Dermis blood vessel endothelial cell (primary cell): ENCODE measurements at places on chromosomes 1 and 21. TPM values are rescaled to one million over a fixed set of nuclear protein-coding genes. Genes with fewer than 3 reads are reported as not detected.

ADGRB2 gene
- total RNA-seq = 0.17 and 0.28 TPM in 2 replicates

SH2D1B gene
- total RNA-seq = 0.05 TPM in 1 of 2 replicates, not detected in the other

SLC44A5 gene
- total RNA-seq = 1.7 TPM in 2 replicates

OR2L2 gene
- under 0.01 TPM in 1 of 2 replicates, not detected in the other for total RNA-seq

GIPC2 gene
- 55.5 and 69.1 TPM in 2 replicates for total RNA-seq

PYGO2 gene
- total RNA-seq = 7.1 and 10.0 TPM in 2 replicates

- DNase-seq = no peak
These were observed 186.3 kb upstream of the USP25 start for GRCh38 chr21:15543473-15543872.

GRCh38 chr1:171345536-171345935, 31.6 kb downstream of the FMO4 start:
- no peak for DNase-seq

DNA sequence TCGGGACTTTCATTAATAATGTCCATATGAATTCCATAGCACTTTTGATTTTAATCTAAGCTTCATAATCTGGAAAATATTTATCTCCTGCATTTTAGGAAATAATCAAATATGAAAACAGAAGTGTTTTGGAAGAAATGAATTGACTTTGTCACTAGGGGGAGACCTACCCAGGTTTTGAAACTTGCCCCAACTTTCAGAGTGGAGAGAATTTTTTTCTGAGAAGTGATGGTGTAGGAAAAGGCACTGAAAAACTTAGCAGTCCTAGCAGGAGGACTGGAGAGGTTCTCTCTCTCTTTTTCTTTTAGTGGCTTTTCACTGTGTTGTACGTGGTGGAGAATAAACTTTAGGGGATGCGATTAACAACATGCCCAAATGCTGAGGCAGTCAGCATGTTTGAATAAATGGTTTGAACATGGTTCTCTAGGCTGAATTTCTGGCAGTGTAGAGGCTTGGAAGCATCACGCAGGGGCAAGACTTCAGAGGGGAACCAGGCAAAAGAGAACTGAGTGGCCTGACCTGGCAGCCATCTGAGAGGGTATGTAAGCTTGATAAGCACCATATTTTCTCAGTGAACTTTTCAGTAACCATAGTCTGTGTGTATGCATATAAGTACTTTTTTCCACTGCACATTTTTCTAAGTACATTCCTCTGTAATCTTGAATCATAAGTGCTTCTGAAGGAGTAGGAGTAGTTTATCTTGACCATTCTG, 68.3 kb upstream of the NEK7 start:
- peak; percentile 68 for DNase-seq

- no peak for DNase-seq
These were observed 24.6 kb downstream of the MIXL1 start for GRCh38 chr1:226248091-226248490.

- no peak for DNase-seq
These were observed 281.2 kb upstream of the ST6GALNAC5 start for GRCh38 chr1:76585980-76586674.

DNA sequence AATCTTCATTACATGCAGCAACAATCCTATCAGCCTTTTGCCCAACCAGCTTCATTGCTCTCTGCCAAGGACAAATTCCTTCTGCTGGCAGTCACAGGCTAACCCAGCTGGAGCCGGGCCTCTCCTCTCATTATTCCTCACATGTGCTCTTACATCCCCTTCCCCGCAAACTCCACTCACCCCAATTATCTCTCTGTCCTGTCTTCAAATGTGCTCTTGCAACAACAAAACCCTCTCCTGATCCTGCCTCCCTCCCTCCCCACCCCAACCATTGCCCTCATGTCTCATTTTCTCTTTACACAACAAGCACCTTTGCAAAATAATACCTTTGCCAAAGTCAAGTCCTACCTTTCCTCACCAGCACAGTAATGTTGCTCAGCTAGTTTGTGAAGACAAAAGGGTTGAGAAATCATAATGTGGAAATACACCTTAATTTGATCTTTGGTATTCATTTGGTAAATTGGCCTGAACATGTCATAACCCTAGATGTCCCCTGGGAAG, 36.0 kb upstream of the DHCR24 start:
- DNase-seq = no peak

- no peak for DNase-seq
These were observed 44.6 kb downstream of the GLUL start for GRCh38 chr1:182347019-182347418.

GRCh38 chr1:168148916-168149315, 12.2 kb upstream of the GPR161 start:
- no peak for DNase-seq

GRCh38 chr21:45006536-45007095, 66.8 kb downstream of the SLX9 start:
- no peak for DNase-seq

- no peak for DNase-seq
These were observed 24.3 kb upstream of the CCDC190 start for GRCh38 chr1:162885265-162885664.

DNA sequence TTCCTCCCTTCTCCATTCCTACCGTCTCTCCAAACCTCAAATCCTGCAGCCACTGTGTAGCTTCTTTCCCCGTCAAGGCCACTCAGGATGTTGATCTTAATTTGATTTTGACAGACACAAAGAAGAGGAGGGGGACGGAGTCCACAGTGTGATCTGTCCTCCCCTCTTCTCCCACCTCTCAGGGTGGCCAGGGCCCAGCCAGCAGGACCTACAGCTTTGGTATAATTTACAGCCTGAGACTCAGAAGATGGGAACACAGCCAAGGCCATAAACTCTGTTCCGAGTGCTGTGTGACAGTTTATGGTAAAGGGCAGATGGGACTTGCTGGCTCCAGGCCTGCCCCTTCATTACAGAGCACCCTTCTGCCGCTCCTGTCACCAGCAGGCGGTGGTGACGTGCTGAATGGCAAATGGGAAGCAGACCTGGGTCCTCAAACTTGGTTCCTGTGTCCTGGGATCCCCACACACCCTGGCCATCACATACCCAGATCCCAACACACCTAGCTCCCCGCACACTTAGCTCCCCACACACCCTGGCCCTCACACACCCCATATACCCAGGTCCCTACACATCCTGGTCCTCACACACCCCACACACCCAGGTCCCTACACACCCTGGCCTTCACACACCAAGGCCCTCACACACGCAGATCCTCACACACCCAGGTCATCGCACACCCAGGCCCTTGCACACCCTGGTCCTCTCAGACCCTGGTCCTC, 71.6 kb downstream of the CD2 start:
- no peak for DNase-seq

DNA sequence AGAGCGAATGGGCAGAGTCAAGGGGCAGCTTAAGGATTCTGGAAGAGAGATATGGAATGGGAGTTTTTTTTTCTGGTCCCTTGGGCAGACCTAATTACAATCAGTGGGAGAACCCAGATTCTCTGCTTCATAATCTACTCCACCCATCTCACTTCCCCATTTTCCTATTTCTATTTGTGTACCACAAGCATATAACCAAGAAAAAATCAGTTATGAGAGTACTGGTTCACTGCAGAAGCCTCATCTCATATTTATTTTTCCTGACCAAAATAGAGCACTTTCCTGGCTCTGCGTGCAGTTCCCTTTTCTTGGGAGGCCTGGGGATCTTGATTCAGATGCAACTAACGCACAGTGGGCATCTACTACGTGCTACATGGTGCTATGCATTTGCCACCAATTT, 82.2 kb upstream of the SLFNL1 start:
- DNase-seq = no peak

DNA sequence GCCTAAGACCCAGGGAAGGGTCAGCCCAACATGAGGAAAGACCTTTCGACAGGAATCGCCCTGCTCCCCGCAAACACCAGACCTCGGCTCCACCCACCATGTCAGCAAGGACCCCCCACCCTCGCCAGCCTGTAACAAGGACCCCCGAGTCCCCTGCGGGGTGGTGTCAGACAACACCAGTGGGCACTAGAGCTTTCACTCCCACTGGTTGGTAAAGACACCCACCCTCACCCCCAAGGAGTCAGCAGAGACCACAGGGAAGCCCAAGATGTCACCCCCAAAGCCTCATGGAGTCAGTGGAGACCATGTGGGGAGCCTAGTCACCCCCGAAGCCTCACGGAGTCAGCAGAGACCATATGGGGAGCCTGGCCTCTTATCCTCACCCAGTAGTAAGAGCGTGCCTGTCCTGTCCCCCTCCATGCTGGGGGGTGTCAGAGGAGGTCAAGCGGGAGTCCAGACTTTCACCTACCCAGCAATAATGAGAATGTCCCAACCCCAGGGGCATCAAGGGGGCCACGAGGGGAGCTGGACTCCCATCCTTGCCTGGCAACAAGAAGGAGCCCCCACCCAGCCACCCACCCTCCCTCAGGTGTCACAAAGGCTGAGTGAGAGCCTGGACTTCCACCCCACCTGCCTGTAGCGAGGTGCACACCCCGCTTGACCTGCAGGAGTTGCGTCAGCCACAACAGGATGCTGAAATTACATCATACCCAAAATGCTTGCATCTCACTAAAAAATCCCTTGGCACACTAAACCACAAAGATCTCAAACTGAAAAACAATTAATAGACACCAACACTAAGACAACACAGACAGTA, 24.8 kb downstream of the SLC19A1 start:
- peak; percentile 40 for DNase-seq

- DNase-seq = peak; percentile 82
These were observed 69.7 kb downstream of the CC2D1B start for GRCh38 chr1:52296345-52296744.

DNA sequence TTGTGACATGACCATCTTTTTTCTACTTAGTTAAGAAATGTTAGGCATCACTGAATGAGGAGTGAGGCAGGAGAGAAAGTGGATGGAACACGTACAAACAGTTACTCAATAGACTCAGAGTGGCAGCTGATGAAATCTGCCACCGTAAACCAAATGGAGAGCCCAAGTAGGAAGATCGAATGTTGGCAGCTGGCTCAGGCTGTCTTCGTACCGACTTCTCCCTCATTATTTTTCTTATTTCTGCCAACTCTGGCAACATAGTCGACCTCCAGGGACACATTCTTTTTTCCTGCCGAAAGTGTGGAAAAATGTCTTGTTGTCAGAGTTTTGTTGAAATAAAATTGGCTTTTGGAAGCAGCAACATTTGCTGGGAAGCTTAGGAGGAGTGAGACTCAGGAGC, 143.3 kb downstream of the GREM2 start:
- no peak for DNase-seq

DNA sequence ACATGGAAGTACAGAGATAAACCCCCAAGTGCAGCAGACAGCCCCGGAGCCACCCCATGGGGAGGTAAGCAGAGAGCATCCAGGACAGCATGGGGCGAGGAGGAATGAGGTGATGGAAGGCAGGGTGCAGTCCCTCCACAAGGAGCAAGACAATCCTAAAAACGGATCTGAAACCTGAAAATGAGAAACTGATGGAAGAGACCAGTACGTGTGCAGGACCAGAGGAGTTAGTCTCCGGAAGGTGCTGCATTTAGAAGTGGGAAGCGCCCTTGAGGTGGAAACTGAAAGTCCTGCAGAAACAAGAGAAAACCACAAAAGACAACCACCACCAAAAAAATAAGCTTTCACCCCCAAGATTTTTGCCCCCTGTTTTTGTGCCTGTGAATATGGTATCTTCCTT, 17.4 kb upstream of the DDOST start:
- DNase-seq = no peak

- peak; percentile 20 for DNase-seq
These were observed 20.8 kb upstream of the JAK1 start for GRCh38 chr1:64986903-64987871.

DNA sequence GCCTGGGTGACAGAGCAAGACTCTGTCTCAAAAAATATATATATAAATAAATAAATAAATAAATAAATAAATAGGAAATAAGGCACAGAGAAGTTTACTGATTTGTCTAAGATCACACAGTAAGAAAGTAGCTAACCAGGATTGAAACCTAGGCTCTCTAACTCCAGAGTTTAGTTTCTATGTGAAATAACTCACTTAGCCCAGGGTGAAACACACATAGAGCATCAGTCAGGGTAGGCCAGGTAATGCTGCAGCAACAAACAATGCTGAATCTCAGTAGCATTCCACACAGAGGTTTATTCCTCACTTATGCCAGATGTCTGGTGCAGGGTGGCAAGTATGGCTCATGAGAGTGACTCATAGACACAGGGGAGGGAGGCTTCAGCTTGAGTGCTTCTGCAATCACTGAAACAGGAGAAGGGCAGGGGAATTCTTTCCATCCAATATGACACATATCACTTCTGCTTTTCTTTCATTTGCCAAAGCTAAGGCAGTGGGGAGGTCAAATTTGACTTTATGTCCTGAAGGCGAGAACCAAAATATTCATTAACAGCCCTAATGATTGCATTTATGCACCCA, 37.1 kb upstream of the KANK4 start:
- no peak for DNase-seq
